Uterus (tissue), 4 donors: ENCODE measurements at places on chromosomes 11 and 22. TPM values are rescaled to one million over a fixed set of nuclear protein-coding genes. Genes with fewer than 3 reads are reported as not detected.

DNA sequence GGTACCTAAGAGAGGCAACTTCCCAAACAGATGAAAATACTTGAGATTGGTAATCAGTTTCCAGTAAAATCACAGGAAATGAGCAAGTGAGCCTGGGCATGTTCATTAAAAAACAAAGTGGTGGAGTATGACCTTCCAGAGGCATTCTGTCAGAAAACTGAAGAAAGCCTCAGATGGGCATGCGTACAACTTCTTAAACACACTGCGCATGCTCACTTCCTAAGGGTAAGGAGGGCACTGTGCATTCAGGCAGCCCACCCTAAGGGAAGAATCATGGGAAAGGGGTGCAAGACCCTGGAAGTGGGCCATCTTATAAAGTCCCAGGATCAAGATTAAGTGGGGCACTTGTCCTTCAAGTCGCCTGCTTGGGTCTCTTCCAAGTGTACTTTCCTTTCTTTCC lies 4.0 kb downstream of the OR52K2 start:
- H3K4me3 ChIP-seq = no peak overlapping the region
- DNase-seq = no peak

GRCh38 chr11:77244277-77245027 lies 57.0 kb downstream of the GDPD4 start:
- no peak overlapping the region for H3K27ac ChIP-seq
- H3K4me1 ChIP-seq = peaks cover 6% of the 10 kb centered on the region
- no peak overlapping the region for H3K4me3 ChIP-seq
- DNase-seq = no peak
- no peaks in the 10 kb centered on the region for H3K27me3 ChIP-seq
- H3K36me3 ChIP-seq = no peaks in the 10 kb centered on the region

- no peak for DNase-seq
- H3K36me3 ChIP-seq = no peaks in the 10 kb centered on the region
- H3K27ac ChIP-seq = no peak overlapping the region
These were observed 5.4 kb downstream of the PI4KA start for GRCh38 chr22:20853236-20853660.

- no peaks in the 10 kb centered on the region for H3K27me3 ChIP-seq
- H3K4me1 ChIP-seq = no peaks in the 10 kb centered on the region
- H3K27ac ChIP-seq = no peak overlapping the region
- H3K4me3 ChIP-seq = no peak overlapping the region
- no peaks in the 10 kb centered on the region for H3K36me3 ChIP-seq
- no peak for DNase-seq
These were observed 110.3 kb downstream of the DSCAML1 start for GRCh38 chr11:117686711-117687110.

DNA sequence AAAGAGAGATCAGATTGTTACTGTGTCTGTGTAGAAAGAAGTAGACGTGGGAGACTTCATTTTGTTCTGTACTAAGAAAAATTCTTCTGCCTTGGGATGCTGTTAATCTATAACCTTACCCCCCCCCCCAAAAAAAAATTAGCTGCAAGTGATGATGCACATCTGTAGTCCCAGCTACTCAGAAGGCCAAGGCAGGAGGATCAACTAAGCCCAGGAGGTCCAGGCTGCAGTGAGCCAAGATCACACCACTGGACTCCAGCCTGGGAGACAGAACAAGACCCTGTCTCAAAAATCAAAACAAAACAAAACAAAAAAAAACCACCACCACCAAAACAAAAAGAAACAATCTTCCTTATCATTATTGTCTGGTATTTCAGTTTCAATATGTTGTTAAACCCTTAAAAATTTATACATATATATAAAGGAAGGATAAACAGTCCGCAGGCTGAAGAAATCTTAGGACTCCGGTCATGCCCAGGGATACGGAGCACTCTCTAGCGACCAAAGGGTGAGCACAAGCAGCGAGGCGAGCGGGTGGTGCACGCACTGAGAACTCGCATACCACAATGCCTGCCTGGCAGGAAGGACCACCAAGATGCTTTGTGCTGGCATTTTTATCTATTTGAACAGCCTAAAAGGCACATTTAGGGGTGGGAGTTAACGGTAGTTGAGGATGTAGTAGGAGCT lies 6.4 kb downstream of the POLDIP3 start:
- H3K4me3 ChIP-seq = no peak overlapping the region
- H3K36me3 ChIP-seq = no peaks in the 10 kb centered on the region
- H3K27ac ChIP-seq = peak overlapping the region; percentile 10
- H3K27me3 ChIP-seq = no peaks in the 10 kb centered on the region
- no peak for DNase-seq
- peaks cover 18% of the 10 kb centered on the region for H3K4me1 ChIP-seq

- no peaks in the 10 kb centered on the region for H3K27me3 ChIP-seq
- no peak overlapping the region for H3K4me3 ChIP-seq
- peak overlapping the region; percentile 65 for H3K27ac ChIP-seq
- no peak for DNase-seq
- peaks cover 13% of the 10 kb centered on the region for H3K4me1 ChIP-seq
These were observed 84.8 kb downstream of the TP53I11 start for GRCh38 chr11:44865866-44866272.

DNA sequence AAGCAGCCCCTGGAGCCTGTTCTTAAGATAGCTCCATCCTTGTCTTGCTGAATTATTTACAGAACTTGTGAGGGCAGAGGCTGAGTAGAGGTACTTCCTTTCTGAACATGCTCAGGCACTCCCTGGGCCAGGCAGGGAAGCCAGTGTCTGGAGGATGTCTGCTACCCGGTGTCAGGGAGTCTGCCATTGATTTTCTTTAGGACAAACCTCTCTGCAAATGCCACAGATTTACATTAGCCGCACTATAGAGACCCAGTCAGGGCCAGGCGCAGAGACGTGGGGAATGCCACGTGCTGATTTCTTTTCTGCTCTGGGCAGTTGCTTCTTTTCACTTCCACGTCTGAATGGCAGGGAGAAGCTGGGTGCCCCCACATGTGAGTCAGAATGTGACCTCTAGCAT lies 585.5 kb downstream of the NTM start:
- H3K36me3 ChIP-seq = no peaks in the 10 kb centered on the region
- no peak overlapping the region for H3K27ac ChIP-seq
- no peak for DNase-seq
- no peaks in the 10 kb centered on the region for H3K27me3 ChIP-seq

DNA sequence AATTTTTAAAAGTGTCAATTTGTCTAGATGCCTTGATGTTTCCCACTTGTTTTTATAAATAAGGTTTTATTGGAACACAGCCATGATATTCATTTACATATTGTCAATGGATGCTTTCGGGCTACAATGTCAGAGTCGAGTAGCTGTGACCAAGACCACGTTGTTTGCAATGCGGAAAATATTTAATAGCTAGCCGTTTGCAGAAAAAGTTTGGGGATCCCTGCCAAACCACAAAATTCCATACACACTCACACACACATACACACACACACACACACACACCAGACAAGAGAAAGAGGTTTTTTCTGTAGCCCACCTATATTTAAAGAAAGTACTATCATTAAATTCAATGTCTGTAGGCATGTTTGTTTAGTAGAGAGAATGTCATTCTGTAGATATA lies 58.3 kb downstream of the TYR start:
- no peak for DNase-seq
- H3K27me3 ChIP-seq = no peaks in the 10 kb centered on the region
- no peak overlapping the region for H3K4me3 ChIP-seq
- H3K4me1 ChIP-seq = no peaks in the 10 kb centered on the region
- no peaks in the 10 kb centered on the region for H3K36me3 ChIP-seq

DNA sequence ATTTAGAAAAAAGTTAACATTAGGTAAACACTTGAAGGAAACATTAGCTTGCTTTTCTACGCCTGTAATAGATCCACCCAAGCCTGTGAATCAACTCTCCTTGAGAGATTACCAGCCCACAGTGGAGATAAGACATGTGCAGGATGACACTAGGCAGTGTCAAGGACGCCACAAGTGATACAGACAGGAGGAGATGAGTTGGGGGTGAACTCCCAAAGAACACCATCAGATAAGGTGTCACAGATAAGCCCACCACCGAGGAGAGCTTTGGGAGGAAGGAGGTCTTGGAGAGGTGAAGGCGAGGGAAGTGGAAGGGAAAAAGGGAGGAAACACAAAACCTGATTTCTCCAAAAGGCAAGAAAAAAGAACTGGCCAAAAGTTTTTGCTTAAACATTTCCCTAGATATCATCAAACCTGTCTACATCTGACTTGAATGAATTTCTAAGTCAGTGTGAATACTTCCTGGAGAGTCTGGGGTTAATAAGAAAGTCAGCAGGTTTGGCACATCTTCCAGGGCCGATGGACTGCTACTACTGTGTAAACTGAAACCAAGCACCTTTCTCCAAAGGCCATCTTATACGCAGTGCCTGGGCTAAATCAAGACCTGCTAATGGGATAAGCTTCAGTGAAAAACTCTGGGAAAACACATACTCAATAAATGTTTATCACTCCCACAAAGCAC lies 15.5 kb downstream of the CLTCL1 start:
- H3K4me3 ChIP-seq = no peak overlapping the region
- H3K36me3 ChIP-seq = no peaks in the 10 kb centered on the region
- H3K4me1 ChIP-seq = no peaks in the 10 kb centered on the region

GRCh38 chr11:20049231-20049630 lies 111.0 kb downstream of the DBX1 start:
- H3K27ac ChIP-seq = peak overlapping the region; percentile 59
- DNase-seq = peak; percentile 59
- H3K36me3 ChIP-seq = no peaks in the 10 kb centered on the region

DNA sequence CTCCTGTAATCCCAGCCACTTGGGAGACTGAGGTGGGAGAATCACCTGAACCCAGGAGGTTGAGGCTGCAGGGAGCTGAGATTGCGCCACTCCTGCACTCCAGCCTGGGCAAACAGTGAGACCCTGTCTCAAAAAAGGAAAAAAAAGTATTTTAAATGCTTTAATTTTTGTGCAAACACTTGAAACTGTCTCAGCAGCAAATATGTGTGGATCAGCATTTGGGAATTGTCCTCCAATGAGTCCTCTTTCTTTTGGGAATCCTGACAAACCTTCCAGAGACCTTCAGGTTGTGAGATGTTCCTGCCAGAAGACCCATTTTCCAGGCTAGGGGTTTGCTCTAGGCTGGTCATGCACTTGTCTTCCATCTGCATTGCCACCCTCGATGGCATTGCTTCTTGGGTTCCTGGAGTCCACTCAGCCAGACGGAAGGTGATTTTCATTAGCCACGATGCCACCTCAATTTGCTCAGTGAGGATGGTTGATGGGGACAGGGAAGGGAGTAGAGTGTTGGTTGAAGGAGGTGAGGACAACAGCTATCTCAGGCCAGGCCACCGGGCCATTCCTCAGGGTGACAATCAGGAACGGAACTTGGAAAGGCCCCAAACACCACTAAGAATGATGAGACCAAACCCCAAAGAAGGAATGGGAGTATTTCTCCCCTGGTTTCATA lies 55.4 kb downstream of the ST14 start:
- no peak overlapping the region for H3K4me3 ChIP-seq
- no peaks in the 10 kb centered on the region for H3K27me3 ChIP-seq
- no peak for DNase-seq
- no peaks in the 10 kb centered on the region for H3K4me1 ChIP-seq

DNA sequence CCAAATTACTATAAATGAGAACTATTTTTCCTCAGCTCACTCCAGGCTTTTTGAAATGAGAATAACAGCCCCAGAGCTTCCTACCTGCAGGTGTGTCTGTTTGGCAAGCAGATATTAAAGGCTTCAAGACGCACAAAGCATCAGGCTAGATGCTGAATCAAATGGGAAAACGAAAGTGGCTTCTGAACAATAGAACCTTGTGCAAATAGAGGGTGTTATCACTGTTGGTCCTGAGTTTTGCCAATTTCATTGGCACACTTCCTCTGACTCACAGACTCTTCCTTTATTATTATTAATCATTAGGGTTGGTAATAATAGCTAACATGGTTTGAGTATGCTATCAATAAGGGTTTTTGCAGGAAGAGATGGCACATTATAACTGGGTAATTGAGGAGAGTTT lies 13.4 kb downstream of the SYT13 start:
- no peaks in the 10 kb centered on the region for H3K36me3 ChIP-seq
- no peak for DNase-seq
- H3K4me3 ChIP-seq = no peak overlapping the region
- no peaks in the 10 kb centered on the region for H3K27me3 ChIP-seq

GRCh38 chr22:49268924-49269323 lies 558.7 kb downstream of the BRD1 start:
- no peaks in the 10 kb centered on the region for H3K4me1 ChIP-seq
- no peak overlapping the region for H3K27ac ChIP-seq
- no peak for DNase-seq
- no peaks in the 10 kb centered on the region for H3K27me3 ChIP-seq
- H3K4me3 ChIP-seq = no peak overlapping the region

DNA sequence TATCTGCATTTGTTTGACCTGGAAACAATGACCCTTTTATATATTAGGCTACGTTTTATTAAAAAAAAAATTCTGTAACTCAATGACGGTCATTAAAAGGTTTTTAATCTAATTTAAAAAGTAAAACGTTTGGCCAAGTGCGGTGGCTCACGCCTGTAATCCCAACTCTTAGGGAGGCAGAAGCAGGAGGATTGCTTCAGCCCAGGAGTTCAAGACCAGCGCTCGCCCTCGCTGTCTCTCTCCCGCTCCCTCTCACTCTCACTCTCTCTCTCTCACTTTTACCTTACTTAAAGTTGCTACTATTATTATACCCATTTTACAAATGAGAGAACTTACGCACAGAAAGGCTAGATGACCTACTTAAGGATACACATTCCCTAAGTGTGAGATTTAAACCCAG lies 814 bp upstream of the NARS2 start:
- no peaks in the 10 kb centered on the region for H3K27me3 ChIP-seq
- H3K4me3 ChIP-seq = peak overlapping the region; percentile 86
- no peaks in the 10 kb centered on the region for H3K4me1 ChIP-seq
- H3K36me3 ChIP-seq = no peaks in the 10 kb centered on the region
- H3K27ac ChIP-seq = peak overlapping the region; percentile 90

DNA sequence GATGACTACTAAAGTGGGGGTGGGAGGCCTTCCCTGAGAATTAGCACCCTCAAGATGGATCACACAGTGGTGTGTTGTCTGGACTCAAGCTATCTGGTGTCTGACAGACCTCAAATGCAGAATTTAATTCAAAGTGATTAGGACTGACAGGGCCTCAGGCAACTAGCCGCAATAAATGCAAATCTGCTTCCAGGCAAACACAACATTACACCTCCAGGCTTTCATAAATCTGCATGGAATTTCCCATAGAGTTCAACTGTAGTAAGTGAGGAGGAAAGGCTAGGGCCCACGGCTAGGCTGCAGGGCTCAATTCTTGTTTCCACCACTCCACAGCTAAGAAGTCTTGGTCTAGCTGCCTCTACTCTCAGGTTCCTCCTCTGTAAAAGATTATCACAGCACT lies 331.4 kb downstream of the LARGE1 start:
- no peak overlapping the region for H3K4me3 ChIP-seq
- DNase-seq = no peak
- H3K27ac ChIP-seq = no peak overlapping the region
- H3K27me3 ChIP-seq = no peaks in the 10 kb centered on the region
- H3K4me1 ChIP-seq = no peaks in the 10 kb centered on the region

- peaks cover 3% of the 10 kb centered on the region for H3K27me3 ChIP-seq
- H3K27ac ChIP-seq = no peak overlapping the region
- DNase-seq = no peak
These were observed 722 bp downstream of the IFITM10 start for GRCh38 chr11:1749395-1750351.

GRCh38 chr11:96254087-96254486 lies 88.9 kb downstream of the MAML2 start:
- no peak overlapping the region for H3K4me3 ChIP-seq
- no peaks in the 10 kb centered on the region for H3K36me3 ChIP-seq
- H3K27me3 ChIP-seq = no peaks in the 10 kb centered on the region
- peaks cover 8% of the 10 kb centered on the region for H3K4me1 ChIP-seq
- peak overlapping the region; percentile 46 for H3K27ac ChIP-seq

YIF1A gene
- 71.0 TPM for total RNA-seq

ANGPTL5 gene
- not detected for total RNA-seq

GRM5 gene
- total RNA-seq = 2.2 TPM

SEPTIN3 gene
- not detected for total RNA-seq

NUP50 gene
- 558 TPM for total RNA-seq

DAGLA gene
- total RNA-seq = 0.29 TPM

KLHDC7B gene
- not detected for total RNA-seq
